ENCODE measurements at places on chromosomes 2 and 18.

GRCh38 chr2:205680903-205681302, 1.4 kb upstream of the NRP2 start:
- DNase-seq = no peak

GRCh38 chr2:211367293-211367692, 810.9 kb downstream of the CPS1 start:
- DNase-seq = no peak

DNA sequence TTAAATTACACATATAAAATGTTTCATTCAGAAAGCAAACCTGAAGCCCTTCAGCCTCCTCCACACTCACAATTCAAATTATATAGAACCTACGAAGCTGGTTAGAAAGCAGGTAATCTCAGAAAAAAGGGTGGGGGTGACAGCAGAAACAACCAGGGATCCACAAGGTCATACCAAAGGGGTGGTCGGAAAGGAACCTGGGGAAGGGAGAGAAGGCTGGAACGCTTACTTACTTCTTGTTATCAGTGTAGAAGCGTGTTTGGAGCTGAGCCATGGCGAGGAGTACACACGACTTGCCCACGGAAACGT, 316 bp downstream of the WDR12 start:
- DNase-seq = no peak

GRCh38 chr2:34848691-34849090, 1249.6 kb upstream of the FAM98A start:
- no peak for DNase-seq

- no peak for DNase-seq
Measured at GRCh38 chr18:60372596-60372995, at the start of gene MC4R. Gene MC4R (minus strand): TSS chr18:60372775. CDS start chr18:60372349, 426 bp downstream.

DNA sequence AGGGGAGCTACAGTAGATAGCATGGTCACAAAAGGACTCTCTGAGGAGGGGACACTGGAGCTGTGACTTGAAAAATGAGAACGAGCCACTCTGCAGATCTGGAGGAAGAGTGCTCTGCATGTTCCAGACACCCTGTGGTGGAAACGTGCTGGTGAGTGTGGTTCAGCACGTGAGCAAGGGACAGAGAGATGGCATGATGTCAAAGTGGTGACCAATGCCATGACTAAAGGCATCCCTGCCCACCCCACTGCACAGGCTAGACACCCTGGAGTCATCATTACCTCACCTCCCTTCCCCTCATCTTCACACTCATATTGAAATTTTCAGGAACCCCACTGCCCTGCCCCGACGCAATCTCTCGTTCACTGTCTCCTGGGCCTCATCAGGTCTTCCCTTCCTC, 56.5 kb downstream of the SLC4A5 start:
- DNase-seq = no peak

- no peak for DNase-seq
Measured at GRCh38 chr18:54740136-54740846, 88.0 kb upstream of the RAB27B start.

GRCh38 chr2:10303694-10304378, 1.1 kb downstream of the HPCAL1 start:
- DNase-seq = no peak

- DNase-seq = no peak
Measured at GRCh38 chr18:8460748-8461147, 148.5 kb upstream of the RAB12 start.

DNA sequence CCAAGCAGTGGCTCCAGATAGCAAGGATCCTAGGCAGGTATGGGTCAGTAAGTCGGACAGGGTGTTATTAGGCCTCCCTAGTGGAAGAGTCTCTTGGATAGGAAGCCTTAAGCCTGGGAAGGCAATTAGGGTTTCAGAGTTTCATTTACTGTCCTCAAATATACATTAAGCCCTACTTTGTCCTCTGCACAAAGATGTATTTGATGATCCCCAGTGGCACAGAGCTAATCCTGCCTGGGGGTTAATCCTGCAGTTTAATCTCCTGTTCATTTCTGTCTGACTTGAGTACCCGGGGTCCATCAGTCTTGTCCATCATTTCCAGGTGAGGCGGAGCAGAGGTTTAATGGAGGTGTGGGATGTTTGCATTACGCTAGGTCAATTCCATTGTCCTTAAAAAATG, 62.0 kb downstream of the MTCL1 start:
- no peak for DNase-seq

DNA sequence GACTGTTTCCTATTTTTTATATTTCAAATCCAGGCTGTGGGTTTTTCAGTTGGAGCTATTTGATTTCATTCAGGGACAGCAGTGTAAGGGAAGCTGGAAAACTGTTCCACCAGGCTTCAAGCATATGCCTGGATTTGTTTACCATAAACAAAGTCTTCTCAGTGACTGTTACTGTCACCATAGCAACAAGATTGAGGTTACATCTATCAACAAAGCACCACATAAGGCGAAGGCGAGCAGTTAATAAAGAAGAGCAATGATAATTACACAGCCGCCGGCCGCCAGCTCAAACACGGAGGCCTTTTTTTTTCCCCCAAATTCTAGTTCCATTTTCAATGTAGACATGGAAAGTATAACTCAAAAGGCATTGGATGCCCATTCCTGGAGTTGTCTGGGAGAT, 553.7 kb upstream of the SYT4 start:
- DNase-seq = no peak

- no peak for DNase-seq
Measured at GRCh38 chr2:108909275-108909823, 79.7 kb downstream of the EDAR start.

DNA sequence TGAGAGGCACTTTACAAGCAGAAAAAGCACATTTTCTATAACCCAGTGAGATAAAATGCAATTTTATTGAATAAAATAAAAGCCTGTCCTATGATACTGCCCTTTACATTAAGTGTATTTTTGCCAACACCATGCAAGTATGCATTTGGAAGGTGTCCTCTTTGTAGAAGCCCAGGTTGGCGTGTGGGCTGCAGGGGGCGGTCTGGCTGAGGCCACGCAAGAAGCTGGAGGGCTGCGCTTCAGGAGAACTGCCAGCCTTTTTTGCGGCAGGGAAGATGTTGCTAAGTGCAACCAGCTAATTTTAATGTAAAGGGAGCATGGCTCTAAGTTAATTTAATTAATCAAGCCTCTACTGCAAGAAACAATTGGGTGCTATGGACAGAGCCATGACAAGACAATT, 562.8 kb upstream of the SALL3 start:
- DNase-seq = no peak

- no peak for DNase-seq
Measured at GRCh38 chr2:66437691-66438497, 3.0 kb downstream of the MEIS1 start.

GRCh38 chr18:75533950-75534349, 106.4 kb upstream of the SMIM21 start:
- DNase-seq = no peak

DNA sequence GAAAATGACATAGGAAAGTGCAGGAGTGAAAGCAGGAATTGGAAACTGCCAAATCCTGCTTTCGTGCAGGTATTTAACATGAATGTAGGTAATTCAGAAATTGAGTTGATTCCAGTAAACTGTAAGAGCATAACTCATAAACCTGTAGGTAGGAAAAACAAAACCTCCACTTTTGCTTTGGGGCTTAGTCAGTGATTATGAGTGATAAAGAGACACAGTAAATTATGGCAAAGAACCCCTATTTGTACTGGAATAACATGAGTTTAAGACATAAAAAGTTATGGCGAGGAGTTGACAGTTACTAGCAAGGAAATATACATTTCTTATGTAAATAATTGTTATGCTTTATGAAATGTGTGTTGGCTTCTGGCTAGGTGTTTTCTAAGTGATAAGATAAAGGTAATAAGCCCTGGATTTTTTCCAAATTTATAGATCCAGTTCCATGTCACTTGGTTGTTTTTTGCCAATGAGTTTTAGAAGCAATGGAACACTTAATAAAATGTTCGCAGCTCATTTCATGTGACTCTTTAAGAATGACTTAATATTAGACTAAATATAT, 17.3 kb downstream of the MAP3K20 start:
- DNase-seq = no peak

GRCh38 chr2:112032224-112032586, 22.9 kb upstream of the TMEM87B start:
- DNase-seq = no peak

DNA sequence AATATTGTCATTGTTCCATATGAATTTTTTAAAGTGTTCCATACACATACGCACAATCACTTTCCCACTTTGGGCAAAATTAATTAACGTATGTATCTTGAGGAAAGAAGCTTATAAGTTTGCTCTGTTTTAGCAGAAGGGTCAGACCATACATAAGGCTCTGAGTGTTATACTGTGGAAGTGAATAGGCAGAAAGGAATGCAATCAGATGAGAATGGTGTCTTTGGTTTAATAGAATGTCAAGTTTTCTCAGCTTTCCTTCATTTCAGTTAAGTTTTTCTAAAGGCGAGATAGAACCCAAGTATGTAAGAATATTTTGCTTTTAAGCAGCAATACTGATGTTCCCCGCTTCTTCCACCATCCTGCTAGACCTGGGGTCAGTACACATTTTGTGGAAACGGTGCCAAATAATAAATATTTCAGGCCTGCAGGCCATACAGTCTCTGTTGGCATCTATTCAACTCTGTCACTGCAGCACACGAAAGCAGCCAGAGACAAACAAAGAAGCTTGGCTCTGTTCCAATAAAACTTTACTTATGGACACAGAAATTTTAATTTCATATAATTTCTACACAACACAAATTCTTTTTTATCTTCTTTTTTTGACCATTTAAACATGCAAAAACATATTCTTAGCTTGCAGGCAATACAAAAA, 100.6 kb downstream of the UPP2 start:
- no peak for DNase-seq

- DNase-seq = no peak
Measured at GRCh38 chr2:241356871-241357260, 781 bp downstream of the FARP2 start.

GRCh38 chr2:235149240-235149659, 197.4 kb downstream of the SH3BP4 start:
- no peak for DNase-seq

GRCh38 chr2:199797431-199798403, 53.3 kb downstream of the FTCDNL1 start:
- no peak for DNase-seq

- no peak for DNase-seq
Measured at GRCh38 chr2:74925361-74925786, 33.1 kb upstream of the POLE4 start.

DNA sequence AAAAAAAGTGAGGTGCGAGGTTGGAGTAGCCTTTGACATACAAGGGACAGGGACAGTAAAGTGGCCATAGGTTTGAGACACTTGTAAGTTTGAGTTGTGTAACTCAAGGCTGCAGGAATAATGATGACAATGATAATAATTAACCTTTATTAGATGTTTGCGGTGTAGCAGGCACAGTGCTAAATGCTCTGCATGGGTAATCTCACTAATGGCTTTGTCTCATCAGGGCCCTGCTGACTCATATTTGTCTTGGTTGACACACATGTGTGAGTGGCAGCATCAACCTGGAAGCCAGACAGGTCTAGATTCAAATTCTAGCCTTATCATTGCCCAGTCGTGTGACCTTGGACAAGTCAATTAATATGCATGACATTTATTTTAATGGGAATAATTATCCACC, 126.2 kb downstream of the FSHR start:
- no peak for DNase-seq

DNA sequence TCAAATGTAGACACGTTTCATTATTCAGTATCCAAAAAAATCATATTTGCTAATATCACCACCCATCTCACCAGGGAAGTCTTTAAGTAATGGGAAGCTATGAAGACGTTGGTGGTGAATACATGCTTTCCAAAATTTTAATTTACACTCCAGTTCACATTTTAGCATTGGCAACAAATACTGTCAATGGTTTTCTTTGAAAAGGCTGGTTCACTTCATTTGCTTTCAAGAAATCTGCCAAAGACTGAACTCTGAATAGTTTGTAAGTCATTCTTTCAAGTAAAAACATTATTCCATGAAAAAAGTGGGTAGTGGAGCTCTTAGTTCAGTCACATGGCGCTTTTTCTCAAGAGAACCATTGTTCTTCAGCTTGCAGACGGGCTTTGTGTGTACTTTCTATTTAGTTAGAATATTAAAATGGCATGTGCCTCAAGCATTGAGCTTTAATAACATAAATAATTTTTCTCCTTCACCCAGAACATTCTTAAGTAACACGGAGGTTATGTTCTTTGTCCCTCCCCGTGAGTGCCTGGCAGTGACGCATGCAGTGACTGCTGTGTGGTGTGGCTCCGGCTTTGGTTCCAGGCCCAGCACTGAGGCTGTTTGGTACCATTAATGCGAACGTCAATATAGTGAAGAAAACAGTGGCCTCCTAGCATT, 300.0 kb upstream of the HDAC4 start:
- DNase-seq = no peak

- DNase-seq = no peak
Measured at GRCh38 chr2:46487667-46488335, 8.4 kb downstream of the TMEM247 start.

DNA sequence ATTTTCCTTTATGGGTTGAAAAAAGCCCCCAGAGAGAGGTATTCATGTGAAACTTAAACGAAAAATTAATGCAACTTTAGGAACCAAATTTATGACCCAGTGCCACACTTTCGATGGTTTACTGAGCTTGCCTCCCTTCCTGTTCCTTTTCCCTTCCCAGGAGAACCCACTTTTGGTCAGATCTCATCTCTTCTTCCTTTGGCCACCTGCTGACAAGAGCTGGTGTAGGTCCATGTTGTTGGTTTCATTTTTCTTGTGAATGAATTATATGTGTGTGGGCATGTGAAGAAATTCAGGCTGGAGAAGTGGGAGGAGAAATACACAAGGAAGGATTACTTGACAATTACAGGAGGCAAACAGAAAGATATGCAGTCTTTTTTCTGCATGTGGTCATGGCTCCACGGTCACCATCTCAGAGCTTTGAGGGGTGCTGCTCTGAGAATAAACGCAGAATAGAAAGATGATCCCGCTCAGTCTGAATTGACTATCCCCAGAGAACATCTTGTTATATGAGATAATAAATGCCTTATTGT, 111.3 kb upstream of the TCF4 start:
- DNase-seq = no peak

DNA sequence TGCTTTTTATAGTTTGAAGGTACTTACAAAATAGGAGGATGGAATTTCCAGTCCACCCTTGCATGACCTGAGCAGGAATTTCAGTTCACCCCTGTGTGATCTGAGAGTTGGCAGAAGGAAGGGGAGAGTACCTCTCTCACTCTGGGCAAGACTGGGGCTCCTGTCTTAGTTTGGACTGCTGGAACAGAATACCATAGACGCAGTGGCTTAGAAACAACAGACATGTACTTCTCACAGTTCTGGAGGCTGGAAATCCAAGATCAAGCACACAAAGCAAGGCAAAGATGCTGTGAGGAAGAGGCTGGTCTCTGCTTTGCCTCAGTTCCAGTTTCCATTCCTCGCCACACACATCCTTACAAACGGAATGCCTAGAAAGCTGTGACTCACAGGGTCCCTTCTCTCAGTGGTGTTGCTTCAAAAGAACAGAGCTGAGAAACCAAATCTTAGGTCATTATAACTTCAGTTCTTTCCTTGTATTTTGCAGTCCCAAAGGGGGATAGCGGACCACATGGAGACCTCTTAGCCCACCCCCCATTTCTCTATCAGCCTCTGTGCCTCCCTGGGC, 108.8 kb upstream of the HAAO start:
- DNase-seq = no peak
